Osteoblast (primary cell): ENCODE measurements at places on chromosomes 7 and 10. TPM values are rescaled to one million over a fixed set of nuclear protein-coding genes. Genes with fewer than 3 reads are reported as not detected.

XRCC2 gene
- 0.72 and 1.2 TPM in 2 replicates for total RNA-seq

TSPAN33 gene
- under 0.01 and 0.36 TPM in 2 replicates for total RNA-seq

ADRB1 gene
- not detected in 2 replicates for total RNA-seq

GRCh38 chr7:77306231-77307067 lies 106.8 kb upstream of the FGL2 start:
- DNase-seq: no peak

GRCh38 chr10:92502296-92502808 lies 71.5 kb downstream of the IDE start:
- no peak for DNase-seq

GRCh38 chr10:34543716-34544115 lies 271.4 kb downstream of the PARD3 start:
- no peak for DNase-seq

GRCh38 chr7:55309040-55309991 lies 55.8 kb upstream of the LANCL2 start:
- peak; percentile 76 for DNase-seq

DNA sequence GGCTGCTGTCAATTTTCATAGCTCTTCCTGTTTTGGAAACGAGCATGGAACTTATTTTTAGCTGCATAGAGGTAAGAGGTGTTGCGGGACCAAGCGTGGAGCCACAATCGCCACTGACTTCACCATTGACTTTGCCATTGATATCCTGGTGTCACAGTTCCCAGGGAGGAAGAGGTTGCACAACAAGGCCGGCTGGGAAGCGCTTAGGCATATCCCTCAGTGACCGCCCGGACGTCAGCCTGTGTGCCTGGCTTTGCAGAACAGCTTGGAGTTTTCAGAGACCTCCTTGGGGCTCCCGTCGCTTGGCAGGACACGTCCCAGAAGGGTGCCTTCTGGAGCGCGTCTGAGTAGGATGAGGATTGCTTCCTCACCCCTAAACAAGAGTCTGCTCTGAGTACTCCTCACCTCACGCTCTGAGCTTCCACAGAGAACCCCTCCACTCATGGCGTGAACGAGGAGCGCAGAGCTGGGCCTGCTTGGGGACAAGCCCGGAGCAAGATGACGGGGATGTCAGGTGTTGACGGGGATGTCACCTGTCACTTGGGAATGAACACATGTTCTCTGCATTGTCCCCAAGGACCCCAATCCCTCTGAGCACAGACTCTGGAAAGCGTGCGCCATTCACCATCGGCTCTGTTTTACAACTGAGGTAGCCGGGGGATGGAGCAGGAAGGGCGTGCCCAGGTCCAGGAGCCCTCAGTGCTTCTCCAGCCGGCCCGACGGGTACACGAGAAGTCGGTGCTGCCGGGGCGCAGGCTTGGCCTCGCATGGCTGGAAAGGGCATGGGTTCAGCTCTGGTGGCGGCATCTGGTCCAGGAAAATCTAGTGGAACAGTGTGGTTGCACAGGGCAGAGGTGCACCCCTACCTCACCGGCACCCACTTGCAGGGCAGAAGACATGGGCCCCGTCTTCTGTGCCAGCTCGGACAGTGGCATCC lies 192.3 kb upstream of the SHH start:
- DNase-seq: peak; percentile 44

DNA sequence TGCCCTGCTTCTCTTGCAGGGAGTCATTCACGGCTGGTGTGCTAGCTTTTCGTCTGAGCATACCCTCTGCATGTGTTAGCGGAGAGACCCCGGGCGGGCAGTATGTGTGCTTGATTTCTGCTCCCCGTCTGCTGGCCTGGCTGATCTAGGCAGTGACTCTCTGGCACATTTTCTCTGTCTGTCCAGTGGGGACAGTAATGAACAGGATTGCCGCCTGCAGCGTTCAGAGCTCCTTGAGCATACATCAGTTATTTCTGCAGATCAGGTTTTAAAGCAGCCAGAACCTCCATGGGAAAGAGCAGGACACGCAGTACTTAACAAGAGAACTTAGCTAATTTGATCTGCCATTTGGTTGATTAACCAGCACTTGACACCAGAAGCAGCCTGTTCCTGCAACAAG lies 242.5 kb downstream of the CELF2 start:
- DNase-seq: no peak

DNA sequence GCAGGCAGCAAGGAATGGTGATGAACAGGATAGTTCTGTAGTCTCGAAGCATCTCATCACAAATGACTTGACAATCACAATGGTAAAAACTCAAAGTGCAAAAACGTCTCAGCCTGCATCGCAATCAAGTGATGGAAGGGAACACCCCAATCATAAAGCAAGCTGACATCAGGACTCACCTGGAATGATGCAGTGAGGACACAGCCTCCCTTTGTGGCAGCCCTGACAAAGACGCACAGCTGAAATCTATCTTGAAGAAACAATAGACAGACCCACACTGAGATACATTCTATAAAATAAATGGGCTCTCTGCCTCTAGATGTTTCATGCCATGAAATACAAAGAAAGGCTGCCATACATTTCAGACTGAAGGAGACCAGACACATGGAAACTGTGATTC lies 748.0 kb upstream of the IGFBP3 start:
- DNase-seq: no peak

GRCh38 chr10:128254476-128254875 lies 128.3 kb upstream of the MKI67 start:
- DNase-seq: no peak

- no peak for DNase-seq
Measured at GRCh38 chr7:140247559-140247958, 70.8 kb upstream of the KDM7A start.

DNA sequence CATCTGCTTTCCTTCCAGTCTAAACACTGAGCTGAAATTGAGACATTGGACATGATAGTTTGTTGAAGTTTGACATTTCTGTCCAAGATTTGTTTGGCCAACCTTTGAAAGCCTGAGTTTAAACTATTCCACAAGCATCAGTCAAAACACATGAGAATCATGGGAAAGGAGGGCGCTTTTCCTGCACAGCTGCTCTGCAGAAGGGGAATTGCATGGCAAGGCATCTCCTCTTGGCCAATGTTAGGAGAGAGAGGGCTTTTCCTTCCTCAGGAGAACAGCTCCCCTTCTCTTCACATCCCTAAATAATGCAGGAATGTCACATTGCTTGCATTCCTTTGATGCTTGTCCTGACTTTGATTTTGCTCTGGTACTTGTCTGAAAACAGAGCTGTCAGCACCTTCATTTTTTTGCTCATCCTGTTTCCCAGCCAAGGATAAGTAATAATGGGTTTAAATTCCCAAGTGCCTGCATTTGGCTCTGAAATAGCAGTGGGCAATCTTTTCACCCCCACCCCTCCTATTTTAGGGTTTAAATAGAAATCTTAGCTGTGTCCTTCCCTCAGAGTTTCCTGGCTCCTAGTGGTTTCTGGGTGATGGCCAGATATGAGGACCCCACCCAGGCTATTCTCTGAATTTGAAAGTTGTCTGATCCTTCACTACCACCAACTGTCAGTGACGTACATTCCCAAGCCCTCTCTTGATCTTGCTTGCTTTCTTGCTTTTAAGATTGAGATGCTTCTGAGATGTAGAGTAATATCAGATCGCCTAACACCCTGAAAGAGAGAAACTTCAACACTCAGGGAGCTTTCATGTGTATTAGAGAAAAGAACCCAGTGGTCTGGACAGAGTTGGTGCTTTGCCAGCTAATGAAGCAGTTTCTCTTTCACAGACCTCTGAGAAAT lies 75.2 kb upstream of the NPVF start:
- DNase-seq: no peak

- no peak for DNase-seq
Measured at GRCh38 chr7:156827587-156828203, 65.3 kb downstream of the LMBR1 start.
